ENCODE measurements at places on chromosomes 5 and 9. TPM values are rescaled to one million over a fixed set of nuclear protein-coding genes. Genes with fewer than 3 reads are reported as not detected.

Gene PCDHGC3
- total RNA-seq = 49.4 TPM

Gene IL3
- total RNA-seq = not detected

Gene TTC23L
- total RNA-seq = 0.76 TPM

Gene NCS1
- total RNA-seq = 14.4 TPM

Gene UNC5A
- total RNA-seq = 19.5 TPM

Data from Calu3 (cell line).